ENCODE measurements at places on chromosomes 7 and 10.

DNA sequence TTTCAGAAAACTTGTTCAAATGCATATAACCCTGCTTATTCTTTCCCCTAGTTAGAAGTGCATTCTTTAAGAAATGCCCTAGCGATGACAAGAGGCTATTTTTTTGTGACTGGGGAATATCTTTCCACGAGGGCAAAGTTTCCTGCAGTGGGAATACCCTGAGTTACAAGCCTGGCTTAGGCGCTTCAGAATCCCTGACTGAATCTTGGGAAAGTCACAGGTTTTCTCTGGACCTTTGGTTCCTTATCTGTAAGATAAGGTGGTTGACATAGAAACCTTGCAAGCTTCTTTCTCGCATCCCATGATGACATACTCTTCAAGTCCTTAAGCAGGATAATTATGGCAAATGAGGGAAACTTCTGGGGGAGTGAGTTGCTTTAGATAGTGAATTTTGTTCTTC is 80.5 kb upstream of the FZD8 start:
- no peak for DNase-seq

GRCh38 chr10:5571826-5572225 is 47.1 kb downstream of the CALML3 start:
- DNase-seq, result no peak

DNA sequence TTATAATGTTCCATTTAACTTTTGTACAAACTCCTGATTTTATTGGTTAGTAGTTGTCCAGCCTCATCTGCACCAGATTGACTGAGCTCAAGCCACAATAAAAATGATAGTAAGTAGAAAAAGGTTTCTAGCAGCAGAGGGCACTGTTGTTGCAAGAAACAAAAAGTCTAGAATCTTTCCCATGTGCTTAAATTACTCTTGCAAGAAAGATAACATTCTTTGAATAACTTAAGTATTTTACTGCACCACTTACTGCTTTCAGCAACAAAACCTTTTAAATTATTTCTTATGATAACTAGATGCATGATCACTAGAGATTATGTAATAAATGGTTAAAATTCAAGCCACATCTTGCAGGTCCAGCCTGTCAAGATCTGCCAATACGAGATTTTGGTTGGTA is 27.0 kb downstream of the LMOD2 start:
- peak; percentile 58 for DNase-seq

DNA sequence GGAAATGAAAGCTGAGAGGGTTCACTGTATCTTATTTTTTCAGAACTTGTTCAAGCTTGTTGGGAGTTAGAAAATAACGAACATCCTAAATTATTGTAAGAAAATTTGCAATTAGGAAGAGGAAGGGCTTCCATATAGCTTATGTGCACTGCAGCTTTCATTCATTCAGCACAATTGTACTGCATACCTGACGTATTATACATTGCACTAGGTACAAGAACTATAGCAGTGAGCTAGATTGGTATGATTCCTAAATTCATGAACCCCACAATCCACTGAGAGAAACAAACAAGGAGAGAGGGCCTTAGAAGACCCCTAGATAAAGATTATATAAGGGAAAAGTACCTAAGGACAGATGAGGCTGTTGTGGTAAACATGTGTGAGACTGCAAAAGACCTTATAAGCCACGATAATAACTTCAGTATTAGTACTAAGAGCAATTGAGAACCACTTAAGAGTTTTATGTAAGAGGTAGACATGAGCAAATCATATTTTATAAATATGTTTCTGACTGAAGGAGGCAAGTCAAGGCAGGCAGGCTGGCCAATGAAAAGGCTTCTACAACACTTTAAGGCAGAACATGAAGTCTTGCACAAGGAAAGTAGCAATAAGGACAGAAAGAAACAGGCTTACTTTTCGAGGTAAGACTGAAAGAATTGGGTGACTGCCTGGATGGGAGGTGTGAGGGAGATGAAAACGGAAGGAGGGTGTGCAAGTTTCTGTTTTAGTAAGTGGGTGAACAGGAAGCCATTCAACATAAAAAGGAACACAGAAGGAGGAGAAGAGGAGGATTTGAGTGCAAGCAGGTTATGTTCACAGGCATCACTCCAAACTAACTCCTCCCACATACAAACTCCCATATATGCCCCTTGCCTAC is 77.9 kb upstream of the LRRN3 start:
- no peak for DNase-seq

- DNase-seq, result no peak
Measured at GRCh38 chr10:59589796-59590195, 119.9 kb downstream of the SLC16A9 start.

GRCh38 chr10:99760321-99760720 is 22.1 kb upstream of the ABCC2 start:
- no peak for DNase-seq

DNA sequence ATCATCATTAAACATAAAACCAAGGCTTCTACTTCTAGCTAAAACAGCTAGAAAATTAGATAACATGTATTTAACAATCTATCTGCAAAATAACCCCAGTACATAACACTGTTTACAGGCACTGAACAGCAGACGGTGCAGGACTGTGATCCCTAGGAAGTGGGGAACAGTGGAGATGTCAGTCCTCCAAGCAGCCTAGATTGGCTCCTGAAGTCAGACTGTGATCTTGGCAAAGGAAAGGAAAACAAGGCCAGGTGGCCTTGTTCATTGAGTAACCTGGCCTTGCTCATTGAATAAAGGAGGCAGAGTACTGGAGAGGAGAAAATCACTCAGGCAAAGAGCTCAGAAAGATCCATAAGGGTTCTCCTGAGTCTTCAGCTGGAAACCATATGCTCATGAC is 77.7 kb upstream of the DIP2C start:
- DNase-seq, result no peak

DNA sequence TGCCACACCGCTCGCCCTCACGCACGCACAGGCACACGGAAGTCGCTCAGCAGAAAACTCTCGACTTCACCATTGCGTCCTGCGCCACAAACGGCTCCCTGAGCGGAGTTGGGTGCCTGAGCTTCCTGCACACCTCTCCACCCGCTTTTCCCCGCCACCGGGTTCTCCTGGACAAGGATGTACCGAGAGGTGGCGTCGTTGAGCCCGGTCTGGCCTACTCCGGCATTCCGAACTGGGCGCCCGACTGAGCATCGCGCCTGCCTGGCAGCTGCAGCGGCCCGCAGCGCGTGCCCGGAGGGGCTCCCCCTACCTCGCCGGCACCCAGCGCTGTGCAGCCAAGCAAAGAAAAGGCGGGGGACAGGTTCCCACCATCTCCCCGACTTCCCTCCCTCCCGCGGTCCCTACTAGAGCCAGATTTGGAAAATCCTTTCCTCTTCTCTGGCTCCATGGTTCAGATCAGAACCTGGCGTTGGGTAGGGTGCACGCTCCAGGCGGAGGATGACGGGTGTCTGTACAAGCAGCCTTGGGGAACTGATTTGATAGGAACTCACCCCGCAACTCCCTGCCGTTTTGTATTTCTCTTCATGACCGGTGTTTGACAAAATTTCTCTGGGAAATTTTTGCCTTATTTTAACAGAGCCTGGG is 1.7 kb downstream of the SORCS3 start:
- DNase-seq, result no peak

GRCh38 chr7:31687024-31687748 is at the start of gene PPP1R17:
PPP1R17 (plus strand) TSS chr7:31687215; CDS start chr7:31692442, 5,227 bp downstream.
- DNase-seq, result no peak

GRCh38 chr7:30331338-30331737 is 46.9 kb downstream of the ZNRF2 start:
- no peak for DNase-seq

DNA sequence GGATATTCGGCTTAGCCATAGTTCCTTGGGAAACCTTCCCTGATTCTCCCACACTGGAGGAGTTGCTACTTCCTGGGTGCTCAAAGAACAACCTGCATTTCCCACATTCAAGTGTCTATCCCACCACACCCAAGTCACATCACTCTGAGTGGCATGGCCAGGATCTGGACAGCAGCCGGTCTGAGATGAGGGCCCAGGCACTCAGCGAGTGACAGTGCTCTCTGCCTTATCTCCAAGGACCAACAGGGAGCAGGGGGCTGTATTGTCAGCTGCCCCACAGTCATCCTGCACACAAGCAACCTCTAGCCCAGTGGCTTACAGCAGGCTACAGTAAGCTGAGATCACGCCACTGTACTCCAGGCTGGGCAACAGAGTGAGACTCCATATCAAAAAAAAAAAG is 16.1 kb upstream of the SLC18A3 start:
- no peak for DNase-seq

- no peak for DNase-seq
Measured at GRCh38 chr10:23293973-23294590, 50.5 kb downstream of the C10orf67 start.

GRCh38 chr7:29606287-29606721 is 42.7 kb downstream of the PRR15 start:
- peak; percentile 90 for DNase-seq

- DNase-seq, result peak; percentile 81
Measured at GRCh38 chr7:118080947-118081346, 103.0 kb upstream of the LSM8 start.

- no peak for DNase-seq
Measured at GRCh38 chr10:112927980-112928379, 22.1 kb upstream of the TCF7L2 start.

GRCh38 chr7:158283016-158283974 is 304.3 kb downstream of the PTPRN2 start:
- no peak for DNase-seq

- DNase-seq, result no peak
Measured at GRCh38 chr10:133442191-133442966, 11.4 kb upstream of the SCART1 start.

DNA sequence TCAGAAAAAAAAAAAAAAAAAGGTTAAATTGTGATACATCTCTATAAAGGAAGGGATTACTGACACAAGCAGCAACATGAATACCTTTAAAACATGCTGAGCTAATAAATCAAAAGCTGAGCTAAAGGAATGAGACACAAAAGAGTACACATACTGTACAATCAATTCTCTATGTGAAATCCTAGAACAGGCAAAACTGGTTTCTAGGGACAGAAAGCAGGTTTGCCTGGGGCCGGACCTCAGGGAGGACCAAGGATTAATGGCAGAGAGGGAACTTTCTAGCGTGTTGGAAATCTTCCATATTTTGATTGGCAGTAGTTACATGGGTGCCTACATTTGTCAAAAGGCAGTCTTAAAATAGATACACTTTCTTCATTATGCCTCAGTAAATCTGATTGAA is 52.5 kb downstream of the KLRG2 start:
- no peak for DNase-seq

GRCh38 chr7:122166740-122167139 is 22.7 kb upstream of the AASS start:
- DNase-seq, result peak; percentile 54

GRCh38 chr10:6494936-6495592 is 85.0 kb downstream of the PRKCQ start:
- DNase-seq, result no peak

GRCh38 chr10:129310881-129311280 is 156.2 kb upstream of the MGMT start:
- no peak for DNase-seq

GRCh38 chr10:77907900-77908717 is 18.4 kb downstream of the DLG5 start:
- no peak for DNase-seq

- DNase-seq, result no peak
Measured at GRCh38 chr10:391305-391704, 256.1 kb downstream of the ZMYND11 start.

DNA sequence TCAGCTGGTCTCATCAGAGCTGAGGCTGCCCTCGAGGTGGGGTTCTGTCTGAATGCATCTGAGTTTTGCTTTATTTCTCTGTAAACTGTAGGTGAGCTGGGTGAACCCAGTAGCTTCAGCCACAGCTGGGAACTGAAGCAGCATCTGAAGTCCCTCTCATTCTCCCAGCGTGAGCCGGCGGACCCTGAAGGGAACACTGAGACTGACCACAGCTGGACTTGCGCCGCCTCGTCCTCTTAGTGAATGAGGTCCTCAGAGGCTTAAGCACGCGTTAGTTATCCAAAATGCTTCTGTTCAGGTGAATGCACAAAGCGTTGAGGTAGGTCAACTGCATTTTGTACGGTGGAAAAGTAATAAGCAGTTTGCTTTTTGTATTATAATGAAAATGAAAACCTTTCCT is 76.6 kb downstream of the AMZ1 start:
- no peak for DNase-seq

- DNase-seq, result no peak
Measured at GRCh38 chr7:133751079-133751478, 376.1 kb upstream of the LRGUK start.

GRCh38 chr7:111324228-111324627 is 233.3 kb downstream of the LRRN3 start:
- DNase-seq, result no peak

DNA sequence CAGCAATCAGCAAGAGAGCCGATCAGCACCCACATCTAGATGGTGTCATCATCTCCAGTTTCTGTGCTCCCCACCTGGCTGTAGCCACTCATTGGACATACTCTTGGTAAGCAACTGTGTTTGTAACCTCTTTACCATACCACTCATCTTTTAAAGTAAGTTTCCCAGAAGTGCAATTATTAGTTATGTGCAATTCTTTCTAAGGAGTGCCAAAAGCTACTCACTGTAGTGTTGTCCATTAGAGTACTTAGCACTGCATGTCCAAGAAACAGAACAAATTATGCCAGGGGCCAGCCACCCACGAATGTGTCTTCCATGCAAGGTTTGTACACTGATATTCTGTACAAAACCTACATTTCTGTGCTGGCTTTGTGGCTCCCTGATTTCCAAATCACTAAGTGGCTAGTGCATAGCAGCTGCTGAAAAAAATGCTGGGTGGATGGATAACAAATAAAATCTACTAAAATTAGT is 131.9 kb downstream of the SRPK2 start:
- DNase-seq, result no peak

GRCh38 chr7:114921631-114922025 is 266 bp upstream of the MDFIC start:
- DNase-seq, result no peak

DNA sequence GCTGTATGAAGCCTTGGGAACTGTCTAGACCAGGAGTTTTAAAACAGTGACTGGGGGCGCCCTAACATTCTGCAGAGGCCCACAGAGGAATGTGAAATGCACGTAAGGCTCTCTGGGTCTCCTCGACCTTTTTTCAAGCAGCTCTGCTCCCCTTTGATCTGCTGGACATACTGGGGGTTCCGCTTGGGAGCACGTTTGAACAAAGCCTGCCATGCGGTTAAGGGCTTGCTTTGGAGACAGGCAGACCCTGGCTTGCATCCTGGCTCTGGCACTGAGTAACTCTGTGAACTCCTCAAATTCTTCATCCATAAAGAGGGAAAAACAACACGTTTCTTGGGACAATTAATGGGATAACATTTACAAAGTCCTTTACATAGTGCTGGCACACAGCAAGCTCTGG is 7.8 kb downstream of the BEND7 start:
- DNase-seq, result no peak

- DNase-seq, result no peak
Measured at GRCh38 chr7:3404501-3404900, 103.4 kb downstream of the SDK1 start.

DNA sequence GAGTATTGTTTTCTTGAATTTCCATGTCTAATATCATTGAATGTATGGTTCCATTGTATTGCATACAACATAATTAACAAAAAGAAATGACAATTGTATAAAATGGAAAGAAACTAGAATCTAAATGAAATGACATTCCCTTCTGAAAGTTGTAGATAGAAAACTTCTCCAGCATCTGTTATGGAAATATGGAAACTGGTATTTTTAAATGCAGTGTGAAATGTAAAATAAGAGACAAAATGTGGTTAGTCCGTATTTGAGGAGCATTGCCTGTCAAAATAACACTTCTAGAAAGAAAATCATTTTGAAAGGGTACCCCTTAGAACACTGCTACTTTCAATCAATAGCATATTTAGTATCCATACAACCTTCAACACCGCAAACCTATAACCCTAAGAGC is 286.3 kb upstream of the CELF2 start:
- DNase-seq, result no peak
